Activated T-helper 1 cell treated with Interleukin-2 at 50 U/mL for 16 hours (primary cell): ENCODE measurements at places on chromosomes 12 and 14.

GRCh38 chr12:47156167-47156736 is 76.5 kb upstream of the AMIGO2 start:
- no peak for DNase-seq

DNA sequence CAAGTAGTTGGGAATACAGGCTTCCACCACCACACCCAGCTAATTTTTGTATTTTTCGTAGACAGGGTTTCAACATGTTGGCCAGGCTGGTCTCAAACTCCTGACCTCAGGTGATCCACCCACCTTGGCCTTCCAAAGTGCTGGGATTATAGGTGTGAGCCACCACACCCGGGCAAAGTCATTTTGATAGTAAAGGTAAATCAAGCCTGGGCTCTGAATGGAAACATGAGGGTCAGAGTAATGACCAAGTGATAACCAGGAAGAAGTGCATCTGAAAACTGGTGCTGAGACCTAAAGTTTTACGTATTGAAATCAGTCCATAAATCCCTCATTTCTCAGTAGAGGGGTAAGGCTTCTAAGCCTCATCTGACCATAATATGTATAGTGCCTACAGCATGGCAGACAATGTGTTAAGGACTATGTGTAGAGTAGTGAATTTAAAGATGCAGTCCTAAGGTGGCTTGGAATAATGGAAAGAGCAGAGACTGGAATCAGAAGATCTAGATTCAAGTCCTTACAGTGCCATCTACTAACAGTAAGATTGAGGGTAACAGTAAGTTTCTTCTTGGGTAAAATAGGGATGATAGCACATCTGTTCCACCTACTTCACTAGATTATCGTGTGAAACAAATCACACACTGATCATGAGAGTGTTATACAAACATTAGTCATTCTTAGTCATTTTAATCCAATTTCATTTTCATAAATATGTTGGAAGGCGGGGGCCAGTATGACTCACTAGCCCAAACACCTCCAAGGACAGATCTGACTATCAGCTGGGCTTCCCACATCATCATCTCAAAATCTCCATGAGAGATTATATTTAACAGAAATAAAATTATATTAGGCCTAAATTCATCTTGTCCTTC is 11.2 kb downstream of the MAP4K5 start:
- DNase-seq = no peak

DNA sequence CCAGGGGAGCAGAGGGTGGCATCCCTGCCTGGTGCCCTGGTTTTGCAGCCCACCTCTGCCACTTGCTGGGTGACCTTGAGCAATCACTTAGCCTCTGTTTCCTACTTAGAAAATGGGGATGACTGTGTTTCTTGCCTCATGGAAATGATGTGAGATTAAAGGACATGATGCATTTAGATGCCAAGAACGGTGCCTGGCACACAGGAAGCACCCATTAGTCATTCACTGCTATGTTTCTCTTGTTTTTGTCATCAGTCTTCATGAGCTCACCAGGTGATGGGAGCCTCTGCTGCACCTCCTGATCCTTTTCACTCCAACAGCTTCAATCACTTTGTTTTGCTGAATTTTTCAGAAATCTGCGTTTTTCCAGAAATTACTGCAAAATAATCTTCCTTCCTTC is 23.6 kb upstream of the ATF1 start:
- DNase-seq = no peak

DNA sequence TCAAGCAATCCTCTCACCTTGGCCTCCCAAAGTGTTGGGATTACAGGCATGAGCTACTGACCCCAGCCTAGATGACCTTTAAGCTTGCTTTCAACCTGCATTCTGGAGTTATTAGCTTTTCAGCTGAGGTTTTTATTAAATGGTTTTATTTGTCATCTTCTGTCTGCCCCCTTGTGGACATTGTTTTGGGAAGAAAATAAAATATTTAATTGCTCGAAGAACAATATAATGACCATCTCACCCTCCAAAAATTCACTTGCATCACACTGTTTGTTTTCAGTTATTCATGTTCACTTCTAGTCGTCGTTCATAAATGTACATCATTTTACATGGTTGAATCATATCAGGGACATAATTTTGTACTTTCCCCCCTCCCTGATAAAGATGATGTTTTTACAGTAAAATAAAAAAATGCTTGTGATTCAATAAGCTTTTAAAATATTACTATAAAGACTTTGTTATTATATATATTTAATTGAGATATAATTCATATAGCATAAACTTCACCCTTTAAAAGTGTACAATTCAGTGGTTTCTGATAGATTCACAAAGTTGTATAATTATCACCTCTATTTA is 10.1 kb upstream of the SPATS2 start:
- no peak for DNase-seq

DNA sequence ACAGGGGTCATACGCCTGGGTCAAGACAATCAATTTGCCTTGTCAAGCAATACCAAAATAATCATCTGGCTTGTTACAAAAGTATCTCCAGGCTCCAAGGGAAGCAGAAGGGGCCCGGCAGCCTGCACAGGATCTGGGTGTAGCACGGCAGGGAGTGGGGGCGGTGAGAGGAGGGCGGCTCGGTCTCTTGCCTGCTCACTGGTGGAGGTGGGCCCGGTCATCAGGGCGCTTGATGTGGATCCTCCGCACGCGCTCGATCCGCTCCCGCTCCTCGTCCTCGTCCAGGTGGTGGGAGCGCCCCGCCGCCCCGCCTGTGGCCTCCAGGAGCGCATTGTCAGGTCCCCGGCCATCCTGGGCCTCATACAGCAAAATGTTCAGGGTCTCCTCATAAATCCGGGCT is 25.7 kb downstream of the KCTD10 start:
- DNase-seq = no peak

- peak; percentile 49 for DNase-seq
Measured at GRCh38 chr14:55103005-55103640, 25.9 kb upstream of the LGALS3 start.

DNA sequence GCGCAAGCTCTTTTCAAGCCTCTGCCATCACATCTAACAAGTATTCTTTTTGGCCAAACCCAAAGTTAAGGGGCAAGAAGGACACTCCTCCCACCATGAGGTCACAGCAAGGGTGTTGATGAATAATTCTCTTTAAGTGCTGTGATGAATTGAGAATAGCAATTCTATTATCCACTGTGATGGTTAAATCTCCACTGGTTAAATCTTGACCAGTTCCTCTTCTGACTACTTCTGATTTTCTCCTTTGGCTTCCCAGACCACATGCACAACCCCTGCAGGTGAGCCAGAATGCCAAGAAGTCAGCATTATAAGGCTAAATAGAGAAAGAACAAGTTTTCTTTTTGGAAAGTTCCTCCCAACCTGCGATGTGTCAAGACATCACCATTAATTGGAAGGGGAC is 90.6 kb upstream of the BCL2L14 start:
- DNase-seq = no peak

DNA sequence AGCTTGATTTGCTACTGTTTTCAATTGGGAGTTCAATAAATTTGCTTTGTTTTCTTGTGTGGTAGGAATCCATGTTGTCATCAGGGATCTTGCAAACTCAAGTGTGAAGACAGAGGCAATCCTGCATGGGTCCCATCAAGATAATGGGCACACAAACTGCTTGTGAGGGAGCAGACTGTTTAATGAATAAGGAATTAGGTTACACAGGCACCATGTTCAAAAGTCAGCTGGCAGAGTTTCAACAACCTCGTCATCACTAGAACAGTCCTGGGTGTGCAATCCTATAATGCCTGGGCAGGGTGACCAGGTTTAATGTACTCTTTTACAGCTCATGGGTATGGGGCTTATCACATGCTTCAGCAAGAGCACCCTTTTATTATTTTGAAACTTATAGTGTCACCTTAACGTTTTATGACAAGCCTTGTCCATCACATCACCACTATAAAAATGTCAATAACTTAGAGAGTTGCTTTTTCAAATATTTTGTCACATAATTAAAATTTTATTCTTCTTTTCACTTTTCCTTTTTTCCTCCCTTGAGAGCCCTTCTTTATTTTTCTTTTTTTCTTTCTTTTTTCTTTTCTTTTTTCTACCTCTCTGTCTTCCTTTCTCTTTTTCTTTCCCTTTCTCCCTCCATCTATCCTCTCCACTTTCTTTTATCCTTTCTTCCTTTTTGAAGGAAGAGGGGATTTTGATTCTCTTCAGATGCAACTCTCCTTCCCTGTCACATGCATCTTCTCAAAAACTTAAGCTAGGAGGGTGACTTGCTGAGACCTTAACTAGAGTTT is 252.2 kb upstream of the ATP2B1 start:
- DNase-seq = no peak

GRCh38 chr14:70027785-70028428 is 148.7 kb downstream of the SMOC1 start:
- DNase-seq = peak; percentile 15

- DNase-seq = no peak
Measured at GRCh38 chr12:127277882-127278281, 989.1 kb upstream of the TMEM132C start.

DNA sequence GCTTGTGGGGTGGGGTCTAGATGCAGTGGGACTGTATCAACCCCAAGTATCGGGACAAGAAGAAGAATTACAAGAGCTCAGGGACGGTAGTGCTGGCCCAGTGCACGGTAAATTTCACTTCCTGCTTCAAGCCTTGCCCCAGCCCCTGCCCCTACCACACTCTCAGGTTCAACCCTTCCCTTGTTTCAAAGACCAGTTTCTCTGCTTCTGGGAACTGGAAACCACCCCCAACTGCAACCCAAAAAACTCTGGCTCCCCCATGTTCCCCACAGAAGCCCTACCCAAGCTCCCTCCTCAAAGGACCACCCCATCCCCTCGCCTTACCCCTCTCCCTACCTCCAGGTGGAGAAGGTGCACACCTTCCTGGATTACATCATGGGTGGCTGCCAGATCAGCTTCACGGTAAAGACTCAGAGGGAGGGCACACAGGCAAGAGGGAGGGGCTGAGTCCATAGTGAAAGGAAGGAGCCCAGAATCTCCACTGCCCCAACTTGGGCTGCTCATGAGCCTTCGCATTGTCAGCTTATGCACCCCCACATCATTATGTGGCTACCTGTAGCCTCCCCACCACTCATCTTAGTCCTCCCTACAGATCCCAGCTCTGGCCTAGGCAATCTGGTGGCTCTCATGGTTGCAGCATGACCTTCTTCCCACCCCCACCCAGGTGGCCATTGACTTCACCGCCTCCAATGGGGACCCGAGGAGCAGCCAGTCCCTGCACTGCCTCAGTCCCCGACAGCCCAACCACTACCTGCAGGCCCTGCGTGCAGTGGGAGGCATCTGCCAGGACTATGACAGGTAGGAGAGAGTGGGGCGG is 4.3 kb downstream of the CPNE6 start:
- no peak for DNase-seq

GRCh38 chr14:104458845-104459244 is 120.7 kb upstream of the C14orf180 start:
- no peak for DNase-seq
